ENCODE measurements at places on chromosomes 7 and 10.

- DNase-seq = no peak
These were observed 63.5 kb upstream of the VKORC1L1 start for GRCh38 chr7:65809259-65809981.

GRCh38 chr10:103731609-103732270 lies 123.6 kb downstream of the SH3PXD2A start:
- DNase-seq = no peak

GRCh38 chr10:100383251-100383650 lies 36.2 kb downstream of the SCD start:
- no peak for DNase-seq

DNA sequence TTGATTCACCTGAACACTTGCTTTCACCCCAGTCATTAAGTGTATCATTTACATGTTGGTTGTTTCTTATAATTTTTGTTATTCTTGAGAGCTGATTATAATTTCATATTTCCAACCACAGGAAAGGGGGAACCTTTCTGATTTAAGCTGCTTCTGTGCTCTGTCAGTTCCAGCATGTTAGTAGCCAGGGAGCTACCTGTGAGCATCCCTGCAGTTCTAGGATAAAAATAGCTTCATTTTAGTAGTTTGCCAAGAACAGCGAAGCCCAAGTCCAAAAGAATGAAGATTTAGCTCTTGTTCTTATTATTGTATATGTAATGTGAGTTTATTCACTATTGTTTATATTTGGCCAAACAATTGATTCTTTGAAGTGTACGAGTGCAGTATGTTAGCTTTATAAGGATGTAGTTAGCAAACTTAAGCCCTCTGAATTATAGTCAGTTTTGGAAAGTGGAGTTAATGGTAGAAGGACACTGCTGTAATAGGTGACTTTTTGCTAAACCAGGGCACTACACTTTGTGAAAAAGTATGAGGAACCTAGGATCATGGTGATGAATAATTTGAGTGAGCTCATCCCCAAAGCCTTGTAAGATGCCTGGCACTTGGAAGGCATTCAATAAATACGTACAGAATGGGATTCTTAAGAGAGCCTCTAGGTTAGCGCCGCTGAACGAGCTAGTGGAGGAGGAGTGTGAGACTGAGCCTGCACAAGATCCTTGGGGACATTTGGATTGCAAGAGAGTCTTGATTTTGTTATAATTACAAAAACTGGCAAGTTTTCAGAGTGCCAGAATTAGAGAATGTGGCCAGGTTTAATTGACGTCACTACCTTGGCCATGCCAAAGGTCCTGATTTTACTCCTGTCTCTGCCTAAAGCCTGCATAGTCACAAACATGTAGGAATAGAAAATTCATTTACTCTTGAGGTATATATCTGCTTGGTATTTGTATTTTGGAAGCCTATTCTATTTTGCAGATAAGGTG lies 29.8 kb downstream of the DNAH11 start:
- no peak for DNase-seq

GRCh38 chr10:94193466-94193924 lies 169.2 kb downstream of the NOC3L start:
- DNase-seq = no peak

GRCh38 chr10:76311752-76312636 lies 880.6 kb downstream of the LRMDA start:
- DNase-seq = no peak

DNA sequence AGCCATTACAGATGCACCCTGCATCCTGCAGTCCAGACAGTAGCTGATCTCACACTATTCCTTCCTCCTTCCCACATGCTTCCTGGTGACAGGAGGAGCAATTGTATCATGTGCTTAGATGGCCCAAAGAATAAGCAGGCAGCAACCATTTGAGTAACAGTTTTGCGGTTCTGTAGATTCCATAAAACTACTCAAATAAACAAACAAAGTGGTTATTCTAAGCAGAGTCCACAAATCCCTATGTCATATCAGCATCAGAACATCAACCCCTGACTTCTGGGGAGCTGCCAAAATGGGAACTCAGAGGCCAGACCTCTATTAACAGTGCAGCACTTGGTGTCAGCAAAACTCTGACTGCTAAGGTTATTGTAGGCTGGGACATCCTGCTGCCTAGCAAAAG lies 226.0 kb downstream of the SORCS1 start:
- no peak for DNase-seq

GRCh38 chr10:129888784-129889616 lies 75.1 kb downstream of the EBF3 start:
- DNase-seq = peak; percentile 4

DNA sequence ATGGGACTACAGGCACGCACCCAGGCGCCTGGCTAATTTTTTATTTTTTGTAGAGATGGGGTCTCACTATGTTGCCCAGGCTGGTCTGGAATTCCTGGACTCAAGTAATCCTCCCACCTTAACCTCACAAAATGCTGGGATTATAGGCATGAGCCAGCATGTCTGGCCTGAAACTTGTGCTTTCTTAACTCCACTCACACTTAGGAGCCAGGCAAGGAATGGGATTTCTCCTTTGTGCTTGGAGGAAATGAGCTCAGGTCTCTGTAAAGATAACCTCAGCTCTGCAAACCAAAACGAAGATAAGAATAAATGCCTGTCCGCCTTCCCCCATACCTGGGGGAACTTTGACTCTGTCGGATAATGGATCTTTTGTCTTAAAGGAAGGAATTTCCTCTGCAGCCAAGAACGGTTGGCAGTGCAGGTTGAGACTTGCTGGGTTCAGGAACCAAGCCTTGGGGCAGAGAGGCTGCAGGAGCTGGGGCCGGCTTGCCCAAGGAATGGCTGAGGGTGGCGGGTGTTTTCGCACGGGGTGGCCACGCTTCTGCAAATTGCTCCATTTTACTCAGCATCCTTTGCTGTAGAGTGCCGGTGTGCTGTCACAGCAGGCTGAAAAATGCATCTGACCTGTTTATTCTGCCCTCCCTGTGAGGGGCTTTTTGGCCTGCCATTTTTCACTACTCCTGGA lies 174.2 kb downstream of the KIAA1217 start:
- DNase-seq = no peak

DNA sequence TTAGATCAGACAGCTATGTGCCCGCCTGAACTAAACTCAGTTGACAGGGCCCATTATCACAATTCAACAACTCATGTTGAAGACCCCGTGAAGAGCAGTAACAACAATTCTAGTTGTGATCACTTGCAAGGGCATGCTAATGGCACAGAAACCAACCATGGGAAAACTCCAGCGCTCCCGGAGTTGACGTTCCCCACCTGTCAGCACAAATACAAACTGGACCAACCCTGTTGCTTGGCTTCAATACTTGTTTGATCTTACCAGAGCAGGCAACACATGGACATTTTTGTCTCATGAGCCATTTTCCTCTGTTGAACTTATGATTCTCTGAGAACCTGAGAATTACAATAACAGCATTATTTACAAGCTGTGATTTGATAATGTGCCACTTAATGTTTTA lies 119.0 kb upstream of the LANCL2 start:
- DNase-seq = no peak

GRCh38 chr7:116231949-116232348 lies 21.6 kb downstream of the TES start:
- peak; percentile 10 for DNase-seq

DNA sequence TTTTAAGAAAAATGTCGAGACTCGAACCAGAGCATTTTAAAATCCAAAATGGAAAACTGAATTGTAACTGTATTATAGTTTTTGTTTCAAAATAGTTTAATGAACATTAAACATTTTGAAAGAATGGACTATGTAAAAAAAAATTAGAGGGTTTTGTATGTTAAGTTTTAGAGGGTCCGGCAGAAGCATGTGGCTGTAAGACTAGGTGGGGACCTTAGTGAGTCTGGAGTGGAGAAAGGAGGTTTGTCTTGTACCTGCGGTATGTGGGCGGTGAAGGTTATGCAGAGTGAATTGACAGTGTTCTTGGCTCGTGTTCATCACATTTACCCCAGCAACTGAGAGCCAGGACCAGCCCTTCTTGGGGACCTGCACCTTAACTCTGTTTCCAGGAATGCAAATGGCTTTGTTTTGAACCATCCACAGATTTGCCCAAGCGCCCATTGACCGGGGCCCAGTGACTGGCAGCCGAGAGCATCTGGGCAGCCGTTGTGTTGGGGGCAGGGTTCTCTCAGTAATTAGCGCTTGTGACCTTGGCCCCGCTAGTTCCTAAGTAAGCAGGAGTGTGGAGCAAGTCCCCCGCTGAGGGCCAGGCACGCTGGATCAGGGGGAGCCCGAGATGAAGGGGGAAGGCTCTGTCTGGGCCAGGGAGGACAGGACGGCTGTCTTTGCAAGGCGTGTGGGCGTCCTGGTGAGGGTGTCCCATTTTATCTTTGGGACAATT lies 1.4 kb upstream of the KLF6 start:
- DNase-seq = peak; percentile 40

GRCh38 chr7:114765331-114766040 lies 156.4 kb upstream of the MDFIC start:
- DNase-seq = no peak

DNA sequence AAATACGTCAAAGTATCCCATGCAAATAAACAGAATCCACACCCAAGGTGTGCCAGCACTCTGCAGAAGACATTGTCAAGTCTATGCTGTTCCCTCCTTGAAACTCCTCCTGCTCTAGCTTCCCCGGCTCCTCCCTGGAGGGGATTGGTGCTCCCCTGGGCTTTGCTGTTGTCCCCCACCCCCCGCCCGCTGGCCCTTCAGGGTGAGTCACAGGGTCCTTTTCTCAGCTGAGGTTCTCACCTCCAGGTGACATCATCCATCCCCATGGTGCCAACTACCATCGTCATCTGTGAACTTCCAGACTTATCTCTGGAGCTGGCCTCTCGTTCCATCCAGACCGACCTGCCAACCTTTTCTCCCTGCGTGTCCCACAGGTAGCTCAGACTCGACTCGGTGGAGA lies 77.0 kb downstream of the ITIH5 start:
- DNase-seq = no peak

- no peak for DNase-seq
These were observed 52.3 kb upstream of the TMEM229A start for GRCh38 chr7:124085179-124085578.

- DNase-seq = no peak
These were observed 7.5 kb downstream of the CCDC71L start for GRCh38 chr7:106653488-106653887.

DNA sequence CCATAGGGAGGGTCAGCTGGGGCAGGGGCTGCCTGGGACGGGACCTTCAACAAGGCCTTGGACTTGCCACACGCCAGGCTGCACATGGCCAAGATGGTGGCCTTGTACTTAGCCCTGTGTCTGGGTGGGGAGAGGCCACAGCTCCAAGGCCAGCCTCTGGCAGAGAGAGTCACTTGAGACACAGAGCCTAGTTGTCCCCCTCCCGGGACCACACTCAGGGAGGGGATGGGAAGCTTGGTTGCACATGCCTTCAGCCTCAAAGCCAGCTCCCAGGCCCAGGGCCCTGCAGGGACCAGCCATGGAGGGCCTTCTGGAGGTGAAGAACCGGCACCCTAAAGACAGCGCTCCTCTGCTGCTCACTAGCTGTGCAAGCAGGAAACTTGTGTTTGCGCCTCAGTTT lies 16.7 kb downstream of the MMRN2 start:
- no peak for DNase-seq

DNA sequence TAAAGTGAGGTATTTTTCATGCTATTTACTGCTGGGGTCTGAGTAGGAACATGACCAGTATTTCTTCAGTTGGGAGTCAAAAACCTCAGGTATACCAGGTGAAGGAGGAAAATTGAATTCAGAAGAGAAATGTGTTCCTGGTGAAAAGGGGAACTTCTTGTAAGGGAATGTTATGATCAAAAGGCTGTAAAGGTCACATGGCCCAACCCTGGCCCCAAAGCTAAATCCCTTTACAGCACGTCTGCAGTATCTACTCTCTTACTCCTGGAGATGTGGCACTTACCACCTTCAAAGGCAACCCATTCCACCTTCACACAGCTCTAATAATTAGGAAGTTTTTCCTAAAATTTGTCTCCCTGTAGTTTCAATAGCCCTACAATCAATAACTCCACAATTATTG lies 15.2 kb downstream of the PIK3AP1 start:
- no peak for DNase-seq

GRCh38 chr10:126930883-126931503 lies 25.8 kb downstream of the DOCK1 start:
- no peak for DNase-seq

GRCh38 chr7:64879086-64879730 lies 23.9 kb upstream of the ZNF273 start:
- no peak for DNase-seq

DNA sequence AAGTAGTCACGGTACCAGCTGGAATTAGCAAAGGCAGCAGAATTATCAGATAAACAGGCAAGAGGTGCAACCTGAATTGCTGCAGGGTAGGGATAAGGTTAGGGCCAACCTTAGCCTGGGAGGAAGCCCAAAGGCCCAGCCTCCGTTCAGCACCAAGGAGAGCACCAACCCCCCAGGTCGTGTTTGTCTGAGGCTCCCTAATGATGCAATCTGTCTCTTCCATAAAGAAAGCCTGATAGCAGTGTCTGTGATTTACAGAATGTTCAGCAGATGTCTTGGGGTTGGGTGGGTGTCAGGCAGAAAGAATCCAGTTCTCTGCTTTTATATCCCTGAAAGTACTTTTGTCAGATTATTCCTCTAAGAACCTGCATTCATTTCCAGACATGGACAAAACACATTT lies 328.4 kb upstream of the AOAH start:
- no peak for DNase-seq

- DNase-seq = no peak
These were observed 447.6 kb upstream of the NPVF start for GRCh38 chr7:25675789-25676474.

DNA sequence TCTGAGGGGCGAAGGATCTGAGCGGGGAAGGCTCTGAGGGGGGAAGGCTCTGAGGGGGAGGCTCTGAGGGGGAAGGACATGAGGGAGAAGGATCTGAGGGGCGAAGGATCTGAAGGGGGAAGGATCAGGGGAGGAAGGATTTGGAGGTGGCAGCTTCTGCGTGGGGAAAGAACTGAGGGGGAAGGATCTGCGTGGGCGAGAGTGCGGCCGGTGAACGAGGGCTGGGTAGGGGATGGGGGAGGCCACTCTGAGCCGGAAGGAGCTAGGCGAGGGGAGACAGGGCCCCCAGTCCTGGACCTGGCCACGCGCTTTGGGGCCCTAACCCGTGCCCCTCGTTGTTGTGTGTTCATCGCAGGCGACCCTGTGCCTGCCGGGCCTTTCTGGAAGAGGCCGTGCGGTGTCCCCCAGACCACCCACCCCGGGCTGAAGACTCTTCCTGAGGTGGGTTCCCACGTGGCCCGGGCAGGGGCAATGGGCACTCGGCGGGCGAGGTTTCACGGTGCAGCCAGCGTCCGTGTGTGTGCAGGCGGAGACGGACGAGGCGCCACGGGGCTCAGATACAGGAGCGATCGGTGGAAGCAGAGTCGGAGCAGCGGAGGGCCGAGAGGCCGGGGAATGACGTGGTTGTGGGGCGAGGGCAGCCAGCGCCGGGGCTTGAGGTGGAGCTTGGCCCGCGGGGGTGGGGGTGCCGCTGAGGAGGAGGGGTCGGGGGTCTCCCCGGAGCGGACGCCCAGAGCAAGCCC lies 2.0 kb downstream of the CALY start:
- no peak for DNase-seq

- no peak for DNase-seq
These were observed 15.3 kb upstream of the ASB4 start for GRCh38 chr7:95470452-95470851.

Measured in hematopoietic multipotent progenitor cell treated with erythropoietin and hydrocortisone succinate and interleukin-3 and kit ligand, for 15 days (in vitro differentiated cells).